ENCODE measurements at places on chromosomes 13 and 19.

DNA sequence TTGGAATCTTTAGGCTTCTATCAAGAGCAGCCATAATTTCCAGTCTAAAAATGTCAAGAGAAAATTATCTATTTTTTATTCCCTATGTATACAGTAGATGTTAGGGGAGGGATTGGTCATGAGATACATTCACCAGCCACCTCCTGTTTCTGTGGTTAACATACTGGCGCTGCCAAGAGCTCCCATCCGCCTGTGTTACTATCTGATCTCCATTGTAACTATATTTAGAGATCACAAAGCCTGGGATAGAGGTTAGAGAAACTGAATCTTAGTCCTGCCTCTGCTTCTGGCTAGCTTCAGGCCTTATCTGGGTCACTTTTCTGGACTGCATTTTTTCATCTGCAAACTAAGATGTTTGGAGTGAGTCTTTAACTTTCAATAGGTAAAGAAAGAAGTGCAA is 46.3 kb downstream of the POLR1D start:
- no peak for DNase-seq

- no peak for DNase-seq
These were observed 141.9 kb downstream of the SUCLA2 start for GRCh38 chr13:47859165-47859564.

DNA sequence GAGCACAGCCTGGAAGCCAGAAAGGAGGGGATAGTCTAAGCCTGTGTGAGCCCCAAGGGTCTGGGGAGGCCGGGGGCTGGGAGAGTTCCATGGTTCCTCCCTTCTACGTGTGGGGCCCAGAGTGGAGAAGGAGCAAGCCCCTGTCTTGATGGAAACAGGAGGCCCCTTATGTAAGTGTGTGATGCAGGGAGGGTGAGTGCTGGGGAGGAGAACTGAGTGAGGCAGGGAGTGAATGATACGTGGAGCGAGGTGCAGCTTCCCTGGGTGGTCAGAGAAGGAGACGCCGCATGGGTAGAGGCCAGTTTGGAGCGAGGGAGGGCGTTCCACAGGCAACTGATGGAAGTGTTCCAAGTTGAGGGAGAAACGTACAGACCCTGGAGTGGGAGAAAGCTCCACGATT is 16.0 kb downstream of the MAG start:
- no peak for DNase-seq

DNA sequence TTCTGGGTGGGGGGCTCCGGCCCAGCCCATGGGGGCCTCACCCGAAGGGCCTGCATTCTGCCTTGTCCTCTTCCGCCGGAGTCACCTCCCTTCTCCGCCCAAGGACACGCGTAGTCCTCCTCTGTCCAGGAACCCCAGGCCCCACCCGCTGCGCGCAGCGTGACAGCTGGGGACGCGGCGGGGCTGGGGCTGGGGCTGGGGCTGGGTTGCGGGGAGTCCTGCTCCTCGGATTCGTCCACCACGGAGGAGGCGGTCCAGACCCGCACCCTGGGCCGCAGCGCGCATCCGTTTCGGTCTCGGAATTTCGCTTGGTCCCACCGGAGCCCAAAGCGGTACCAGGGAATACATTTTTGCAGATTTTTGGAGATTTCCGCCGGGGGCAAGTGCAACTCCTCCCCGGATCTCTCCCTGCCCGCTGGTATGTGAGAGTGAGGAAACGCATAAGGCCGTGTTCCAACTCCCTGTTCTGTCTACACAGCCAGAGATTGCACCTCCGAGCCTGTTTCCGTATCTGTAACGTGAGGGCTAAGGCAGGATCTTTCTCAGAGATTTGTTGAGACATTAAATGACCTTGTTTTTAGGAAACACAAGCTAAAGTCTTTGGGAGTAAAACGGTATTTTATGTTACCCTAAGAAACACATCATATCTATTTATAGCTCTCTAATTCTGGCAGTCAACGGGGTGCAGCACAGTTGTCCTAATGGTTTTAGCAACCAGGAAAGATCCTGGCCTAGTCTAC is at the start of gene COX7A1:
COX7A1 (minus strand) TSS at position 96 of the 740 bp plus-strand sequence; CDS start at position 56, 40 bp downstream.
- no peak for DNase-seq

- no peak for DNase-seq
These were observed 5.0 kb downstream of the PIP5K1C start for GRCh38 chr19:3695124-3695733.

DNA sequence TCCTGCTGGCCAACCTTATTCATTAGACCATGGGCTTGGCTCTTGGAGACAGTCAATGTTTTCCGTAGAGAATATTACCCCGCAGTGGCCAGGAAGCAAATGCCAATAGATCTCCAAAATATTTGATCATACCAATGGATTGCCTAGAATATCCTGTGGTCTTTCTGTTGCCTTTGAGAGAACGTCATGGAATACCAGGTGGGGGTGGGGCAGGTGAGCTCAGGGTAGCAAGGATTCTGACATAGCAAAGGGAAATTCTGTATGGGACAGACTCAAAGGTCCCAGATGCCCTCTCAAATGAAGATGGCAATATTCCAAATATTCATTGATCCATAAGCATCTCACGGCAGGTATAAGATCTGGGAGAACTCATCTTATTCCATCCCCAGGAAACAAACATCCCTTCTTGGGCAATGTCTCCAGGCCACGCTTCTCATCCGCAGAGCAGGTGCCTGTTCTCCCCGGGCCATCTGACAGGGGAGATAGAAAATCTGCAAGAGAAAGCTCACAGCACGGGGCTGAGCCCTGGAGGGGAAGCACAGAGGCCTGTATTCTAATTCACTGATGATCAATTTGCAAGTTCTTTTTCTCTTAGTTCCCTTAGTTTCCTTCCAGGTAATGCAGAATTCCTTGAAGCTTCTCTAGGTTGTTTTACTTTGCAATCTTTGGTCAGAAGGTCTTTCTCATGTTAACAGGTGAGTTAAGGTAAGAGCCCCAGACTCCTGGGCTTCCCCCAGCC is 69.6 kb upstream of the TSHZ3 start:
- no peak for DNase-seq

DNA sequence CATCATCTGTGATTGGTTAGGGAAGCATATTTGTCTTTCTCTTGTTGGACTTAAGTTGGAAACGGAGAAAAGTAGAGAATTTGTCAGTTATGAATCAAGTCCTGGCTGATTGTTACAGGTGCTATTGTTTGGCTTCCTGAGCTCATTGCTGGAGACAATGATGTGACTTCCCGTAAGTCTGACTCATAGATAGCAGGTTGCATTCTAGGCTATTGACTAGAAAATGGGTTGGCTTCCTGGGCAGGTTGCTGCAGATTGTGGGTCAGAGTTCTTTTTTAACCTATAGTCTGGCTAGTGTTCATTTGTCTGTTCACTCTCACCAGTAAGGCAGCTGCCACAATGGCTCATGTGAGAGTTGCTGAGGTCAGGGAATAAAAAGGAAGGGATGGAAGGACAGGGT is 101.5 kb downstream of the CCNA1 start:
- no peak for DNase-seq

DNA sequence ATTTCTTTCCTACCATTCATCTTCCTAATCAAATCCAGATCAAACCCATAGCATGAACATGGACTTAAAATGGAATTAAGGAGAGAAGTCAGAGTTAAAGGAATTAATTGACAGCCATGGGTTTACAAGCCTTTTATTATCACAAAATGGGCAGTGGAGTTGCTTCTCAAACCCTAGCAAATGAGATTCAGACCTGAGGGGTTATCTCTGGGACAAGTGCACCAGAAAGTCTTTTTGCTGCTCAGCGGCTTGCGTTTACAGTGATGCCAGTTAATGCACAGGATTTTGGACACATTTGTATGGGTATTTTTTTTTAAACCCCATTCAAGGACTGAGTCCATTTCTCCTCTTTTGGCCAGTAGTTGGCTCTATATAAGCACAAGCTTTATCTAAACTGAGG is 503.0 kb downstream of the EFNB2 start:
- DNase-seq: no peak

- DNase-seq: no peak
These were observed 10.0 kb downstream of the FCGBP start for GRCh38 chr19:39924389-39924788.

- DNase-seq: no peak
These were observed 576.7 kb upstream of the PCDH9 start for GRCh38 chr13:67806796-67807195.

GRCh38 chr13:37039896-37040295 is 19.6 kb downstream of the SUPT20H start:
- no peak for DNase-seq

DNA sequence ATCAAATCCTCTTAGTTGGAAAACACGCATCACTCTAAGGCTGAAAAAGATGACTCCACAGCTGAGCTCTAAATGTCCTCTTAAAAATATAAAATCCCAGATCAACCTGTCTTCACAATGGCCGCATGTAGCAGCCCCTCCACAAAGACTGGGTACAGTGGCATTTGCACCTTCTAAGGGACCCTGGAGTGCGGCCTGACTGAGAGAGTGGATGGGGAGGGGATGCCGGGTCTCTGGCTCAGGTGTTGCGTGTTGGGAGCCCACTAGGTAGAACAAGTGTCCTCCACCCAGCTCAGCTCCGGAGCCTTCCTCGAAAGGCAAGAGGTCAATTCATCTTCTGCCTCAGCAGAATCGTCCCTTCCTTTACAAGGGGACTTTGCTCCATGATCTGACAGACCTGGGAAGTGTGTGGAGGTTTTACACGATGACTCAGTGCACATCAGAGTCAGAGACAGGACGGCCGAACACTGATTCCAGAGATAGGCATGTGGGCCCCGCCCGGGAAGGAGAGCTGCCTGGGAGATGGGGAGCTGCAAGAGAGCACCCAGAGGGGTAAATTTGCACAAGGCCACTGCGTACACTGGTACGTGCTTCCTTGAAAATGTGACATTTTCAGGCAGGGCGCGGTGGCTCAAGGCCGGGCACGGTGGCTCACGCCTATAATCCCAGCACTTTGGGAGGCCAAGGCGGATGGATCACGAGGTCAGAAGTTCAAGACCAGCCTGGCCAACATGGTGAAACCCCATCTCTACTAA is 23.5 kb upstream of the SLC15A1 start:
- DNase-seq: no peak

DNA sequence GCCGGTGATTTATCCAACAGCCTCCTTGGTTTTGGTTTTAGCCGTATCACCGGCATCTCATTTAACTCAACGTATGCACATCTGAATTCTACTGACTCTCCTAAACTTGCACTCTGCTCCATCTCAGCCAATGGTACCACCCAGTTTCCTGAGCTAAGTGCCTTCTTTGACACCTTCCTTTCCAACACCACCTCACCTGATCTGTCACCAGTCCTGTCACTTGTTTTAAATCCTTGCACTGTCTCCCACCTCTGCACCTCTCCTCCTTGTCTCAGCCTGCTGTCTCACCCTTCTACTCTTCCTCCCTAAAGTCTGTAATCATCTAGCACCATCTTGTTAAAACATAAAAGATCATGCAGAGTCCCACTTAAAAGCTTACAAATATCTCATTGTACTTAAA is 28.1 kb upstream of the TPT1 start:
- no peak for DNase-seq

GRCh38 chr19:40321076-40321475 is 27.1 kb downstream of the C19orf47 start:
- DNase-seq: no peak

GRCh38 chr19:5436106-5436947 is 18.9 kb upstream of the ZNRF4 start:
- DNase-seq: no peak

DNA sequence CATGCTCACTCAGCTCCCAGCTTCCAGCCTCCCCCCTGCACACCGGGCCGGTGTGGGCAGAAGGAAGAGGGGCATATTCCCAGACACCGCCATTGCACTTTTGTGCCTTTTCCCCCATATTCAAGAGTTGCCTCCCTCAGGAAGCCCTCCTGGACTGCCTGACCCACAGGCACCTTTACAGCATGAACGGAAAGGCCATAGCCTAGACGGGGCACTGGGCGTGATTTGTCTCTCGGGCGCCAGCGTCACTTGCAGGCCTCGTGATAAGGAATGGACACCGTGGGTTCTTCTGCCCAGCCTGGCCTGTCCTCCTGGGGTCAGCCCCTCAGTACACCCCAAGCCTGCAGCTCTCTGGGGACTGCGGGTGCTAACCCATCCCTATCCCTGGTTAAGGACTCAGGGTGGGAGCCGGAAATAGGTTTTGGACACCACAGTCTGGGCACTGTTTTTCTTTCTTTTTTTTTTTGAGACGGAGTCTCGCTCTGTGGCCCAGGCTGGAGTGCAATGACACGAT is 933 bp upstream of the UQCR11 start:
- no peak for DNase-seq

DNA sequence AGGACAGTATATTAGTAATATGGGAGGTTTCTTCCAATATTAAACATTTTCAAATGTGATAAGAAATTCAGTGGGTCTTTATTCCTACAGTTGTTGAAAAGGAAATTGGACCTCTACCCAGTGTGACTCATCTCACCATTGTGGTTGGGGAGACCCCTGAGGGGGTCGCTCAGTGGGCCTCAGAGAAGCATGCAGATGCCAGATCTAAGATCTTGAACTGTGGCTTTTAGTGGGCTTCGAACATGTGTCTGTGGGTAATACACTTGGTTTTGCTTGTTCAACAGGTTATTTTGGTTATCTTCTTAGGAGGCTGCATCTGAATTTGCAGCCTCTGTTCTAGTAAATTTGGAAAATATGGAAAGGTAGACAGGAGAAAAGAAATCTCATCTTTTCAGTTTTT is 132.3 kb downstream of the PCCA start:
- no peak for DNase-seq

- DNase-seq: no peak
These were observed 615.5 kb upstream of the KLHL1 start for GRCh38 chr13:70723732-70724131.

- DNase-seq: no peak
These were observed 60.8 kb downstream of the AP1M1 start for GRCh38 chr19:16258440-16258903.

GRCh38 chr19:5321851-5322681 is 18.5 kb downstream of the PTPRS start:
- no peak for DNase-seq

GRCh38 chr19:54063350-54064116 is at the start of gene VSTM1:
TSS of gene VSTM1 (minus strand) at chr19:54063897. CDS start at chr19:54063777, 120 bp downstream.
- no peak for DNase-seq

DNA sequence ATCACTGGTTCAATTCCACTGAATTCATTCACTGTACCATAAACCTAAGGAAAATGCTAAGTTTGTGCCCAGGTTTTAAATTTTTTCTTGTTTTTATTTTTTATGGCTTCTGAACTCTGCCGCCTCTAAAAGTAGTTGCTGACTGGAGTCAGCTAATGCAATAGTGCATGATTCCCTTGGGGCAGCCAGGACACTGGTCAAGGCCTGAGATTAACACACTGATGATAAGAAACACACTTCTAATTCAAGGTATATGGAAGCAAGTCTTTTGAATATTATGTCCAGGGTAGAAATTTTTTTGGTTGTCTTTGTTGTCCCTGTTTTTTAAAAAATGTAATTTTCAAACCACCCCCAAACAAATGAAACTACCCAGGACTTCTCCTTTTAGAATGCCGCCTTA is 72.2 kb downstream of the CDADC1 start:
- DNase-seq: no peak

GRCh38 chr13:114142640-114143490 is 10.4 kb upstream of the RASA3 start:
- peak; percentile 88 for DNase-seq

- no peak for DNase-seq
These were observed 37.5 kb upstream of the POMP start for GRCh38 chr13:28621449-28621848.

All from NCI-H510A (cell line).